Naive thymus-derived CD4-positive, alpha-beta T cell (primary cell): ENCODE measurements at places on chromosomes 12 and 14. TPM values are rescaled to one million over a fixed set of nuclear protein-coding genes. Genes with fewer than 3 reads are reported as not detected.

TCL1B gene
- not detected for total RNA-seq

C12orf54 gene
- total RNA-seq: not detected

PTHLH gene
- total RNA-seq: not detected

TROAP gene
- total RNA-seq: 1.3 TPM
